Stimulated activated CD8-positive, alpha-beta memory T cell treated with anti-CD3 and anti-CD28 coated beads, Interleukin-4, amount 100 ng/mL, for 48 hours (primary cell): ENCODE measurements at places on chromosomes 3 and 15.

DNA sequence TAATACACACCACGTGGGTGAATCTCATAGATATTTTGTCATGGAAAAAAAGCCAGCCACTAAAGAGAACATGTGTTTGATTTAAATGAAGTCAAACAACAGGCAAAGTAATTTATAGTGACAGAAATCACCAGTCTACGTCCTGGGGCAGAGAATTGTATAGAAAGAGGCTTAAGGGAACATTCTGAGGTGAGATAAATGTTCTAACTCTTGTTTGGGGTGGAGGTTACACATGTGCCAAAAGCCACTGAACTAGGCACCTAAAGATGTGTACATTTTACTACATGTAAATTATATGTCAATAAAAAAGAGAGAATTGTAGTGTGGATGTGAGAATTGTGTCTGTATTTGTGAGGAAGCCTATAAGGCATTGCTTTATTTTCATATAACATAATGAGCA is 184.9 kb downstream of the NEK10 start:
- no peak for DNase-seq

DNA sequence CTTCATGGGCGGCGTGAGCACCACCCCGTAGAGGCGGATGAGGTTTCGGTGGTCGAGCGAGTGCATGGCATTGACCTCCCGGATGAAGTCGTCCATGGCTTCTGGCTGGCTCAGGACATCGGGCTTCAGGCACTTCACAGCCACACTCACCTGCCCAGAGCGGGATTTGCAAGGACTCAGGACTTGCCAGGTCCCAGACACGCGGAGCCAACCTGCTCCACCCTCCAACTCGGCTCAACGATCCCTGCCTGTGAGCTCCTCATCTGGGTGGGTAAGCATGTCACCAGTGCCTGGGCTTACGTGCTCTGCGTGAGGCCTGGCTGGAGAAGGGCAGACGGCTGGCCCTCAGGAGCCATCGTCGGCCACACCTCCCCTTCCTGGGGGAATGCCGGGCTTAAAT is 25.2 kb downstream of the TNK2 start:
- DNase-seq = no peak

- DNase-seq = no peak
Observed at GRCh38 chr15:100731267-100732152, 129.1 kb downstream of the ASB7 start.

GRCh38 chr3:171673951-171674350 is 136.3 kb downstream of the PLD1 start:
- no peak for DNase-seq

DNA sequence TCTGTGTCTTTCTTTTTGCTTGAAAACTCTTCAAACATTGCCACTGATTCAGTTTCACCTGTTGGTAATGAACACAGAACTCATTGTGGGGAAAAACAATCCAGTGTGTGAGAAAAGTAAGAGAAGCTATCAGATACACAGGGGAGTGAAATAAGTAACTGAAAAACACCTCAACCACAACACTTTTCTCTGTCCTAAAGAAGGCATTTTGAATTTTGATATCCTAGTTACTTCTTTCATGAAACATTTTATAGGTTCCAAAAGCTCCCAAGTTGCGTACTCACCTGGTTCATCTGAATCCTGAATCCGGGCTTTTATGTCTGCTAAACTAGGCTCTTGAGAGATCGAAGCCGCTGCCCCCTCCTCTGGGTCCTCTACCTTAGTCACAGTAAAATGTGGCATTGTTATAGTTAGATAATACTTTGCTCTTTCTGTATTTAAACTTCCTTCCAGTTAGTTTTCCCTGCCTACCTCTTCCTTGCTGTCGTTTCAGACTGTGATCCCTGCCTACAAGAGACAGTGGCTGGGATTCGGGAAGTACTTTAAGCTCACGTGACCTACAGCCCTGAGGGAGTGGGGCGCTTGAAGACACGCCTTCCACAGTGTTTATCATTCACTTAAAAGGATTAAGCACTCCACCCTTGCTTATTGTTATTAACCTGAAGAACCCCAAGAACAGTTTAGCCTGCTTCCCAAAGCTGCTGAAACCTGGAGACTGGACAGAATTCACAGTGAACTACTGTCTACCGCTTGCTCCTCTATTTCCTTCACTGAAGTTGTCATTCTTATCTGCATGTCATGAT is 19.1 kb downstream of the SLC12A6 start:
- DNase-seq = peak; percentile 38

- peak; percentile 54 for DNase-seq
Observed at GRCh38 chr3:143120716-143121240, 1.2 kb downstream of the CHST2 start.

- DNase-seq = peak; percentile 41
Observed at GRCh38 chr3:16048435-16049318, 125.8 kb upstream of the GALNT15 start.

- no peak for DNase-seq
Observed at GRCh38 chr3:40047406-40047805, 238.0 kb downstream of the MYRIP start.

- DNase-seq = no peak
Observed at GRCh38 chr15:86115145-86115801, 35.6 kb downstream of the AGBL1 start.

GRCh38 chr3:112651516-112651915 is 10.6 kb upstream of the CCDC80 start:
- no peak for DNase-seq

DNA sequence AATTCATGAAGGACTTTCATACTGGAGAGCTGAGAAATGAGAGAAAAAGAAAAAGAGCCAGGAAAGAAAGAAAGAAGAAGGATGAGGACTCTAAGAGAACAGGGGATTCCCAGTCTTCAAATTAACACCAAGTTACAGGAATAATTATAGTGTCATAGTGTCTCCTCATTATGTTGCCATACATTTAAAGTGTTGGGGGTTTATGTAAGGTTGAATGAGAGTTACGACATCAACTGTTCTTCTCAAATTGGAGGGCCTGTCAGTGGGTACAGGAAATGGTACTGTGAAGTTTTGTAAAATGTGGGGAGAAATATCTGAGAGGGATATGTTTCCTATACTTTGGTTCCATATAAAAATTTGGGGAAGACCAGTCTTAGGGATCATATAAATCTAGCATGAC is 12.3 kb upstream of the CD200 start:
- no peak for DNase-seq

DNA sequence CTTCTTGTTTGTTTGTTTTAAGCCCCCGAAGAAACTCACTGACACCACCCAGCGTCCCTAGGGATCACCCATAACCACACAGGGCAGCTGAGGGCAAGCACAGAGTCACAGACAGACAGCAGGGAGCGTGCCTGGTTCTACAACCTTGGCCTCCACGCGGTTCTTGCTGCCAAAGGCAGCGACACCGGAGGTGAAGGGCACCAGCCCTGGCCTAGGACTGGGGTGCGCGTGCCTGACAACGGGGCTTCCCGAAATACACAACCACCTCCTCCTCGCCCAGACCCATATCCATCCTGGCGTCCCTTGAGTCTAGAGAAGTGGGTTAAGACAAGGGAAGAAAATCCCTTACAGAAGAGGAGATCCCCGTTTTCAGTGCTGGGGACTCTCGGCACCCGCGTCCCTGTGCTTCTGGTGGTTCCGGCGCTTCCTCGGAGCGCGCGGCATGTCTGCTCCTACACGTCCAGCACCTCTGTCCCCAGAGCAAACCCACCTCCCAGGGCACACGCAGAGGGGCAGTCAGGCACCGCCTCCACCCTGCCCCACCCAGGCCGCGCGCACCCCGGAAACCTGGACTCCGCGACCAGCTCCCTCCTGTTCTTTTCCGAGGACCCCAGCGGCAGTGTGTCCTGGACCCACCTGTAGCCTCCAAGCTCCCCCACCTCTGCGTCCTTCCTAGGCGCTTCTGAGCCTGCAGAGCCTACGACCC is 911 bp downstream of the RFTN1 start:
- DNase-seq = peak; percentile 69

DNA sequence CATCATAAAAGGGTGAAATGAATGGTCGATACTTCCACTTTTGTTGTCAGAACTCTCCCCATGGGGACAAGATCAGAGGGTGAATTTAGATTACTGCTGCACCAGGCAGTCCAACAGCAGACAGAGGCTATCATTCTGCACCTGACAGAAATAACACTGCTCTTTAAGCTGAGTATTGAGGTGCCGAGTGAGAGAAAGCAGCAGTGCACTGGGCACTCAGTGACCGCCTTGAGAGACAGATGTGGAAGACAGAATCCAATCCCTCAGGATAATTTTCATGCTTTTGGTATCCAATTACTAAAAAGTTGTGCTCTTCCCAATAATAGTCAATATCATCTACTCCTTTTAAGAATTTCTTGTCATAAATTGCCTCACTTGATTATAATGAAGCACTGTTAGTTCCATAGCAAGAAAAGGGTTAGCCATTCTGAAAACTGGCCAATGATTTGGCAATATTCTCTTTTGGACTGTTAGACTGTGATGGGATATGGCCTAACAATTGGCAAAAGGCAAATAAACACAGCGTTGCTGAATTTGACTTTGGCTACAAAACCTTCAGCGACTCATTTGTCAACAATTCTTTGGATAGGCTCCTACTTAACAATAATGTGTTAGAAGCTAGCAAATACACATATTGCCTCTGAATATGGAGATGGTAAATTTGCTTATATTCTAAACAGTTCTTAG is 5.5 kb downstream of the FGF7 start:
- DNase-seq = no peak

- no peak for DNase-seq
Observed at GRCh38 chr3:112089956-112090886, 4.0 kb downstream of the C3orf52 start.

GRCh38 chr15:55499151-55499550 is 8.9 kb downstream of the DNAAF4 start:
- DNase-seq = no peak

GRCh38 chr3:109804697-109805096 is 467.4 kb upstream of the DPPA4 start:
- no peak for DNase-seq

GRCh38 chr3:160949460-160949859 is 155.7 kb downstream of the B3GALNT1 start:
- no peak for DNase-seq

GRCh38 chr3:13263770-13264467 is 156.2 kb downstream of the NUP210 start:
- no peak for DNase-seq

- no peak for DNase-seq
Observed at GRCh38 chr3:174951034-174951433, 91.9 kb downstream of the NAALADL2 start.

DNA sequence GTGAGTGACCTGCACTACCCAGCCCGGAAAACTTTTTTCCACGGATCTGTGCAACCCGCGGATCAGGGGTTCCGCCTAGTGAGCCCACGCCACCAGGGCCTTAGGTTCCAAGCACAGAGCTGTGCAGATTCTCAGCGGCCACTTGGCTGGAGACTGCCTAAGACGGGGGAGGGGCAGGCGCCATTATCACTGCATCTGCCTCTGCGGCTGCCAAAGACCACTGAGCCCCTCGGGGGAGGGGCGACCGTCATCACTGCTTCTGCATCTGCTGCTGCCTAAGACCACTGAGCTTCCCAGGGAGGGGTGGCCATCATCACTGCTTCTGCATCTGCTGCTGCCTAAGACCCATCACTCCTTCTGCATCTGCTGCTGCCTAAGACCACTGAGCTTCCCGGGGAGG is 460.2 kb downstream of the OCA2 start:
- no peak for DNase-seq

DNA sequence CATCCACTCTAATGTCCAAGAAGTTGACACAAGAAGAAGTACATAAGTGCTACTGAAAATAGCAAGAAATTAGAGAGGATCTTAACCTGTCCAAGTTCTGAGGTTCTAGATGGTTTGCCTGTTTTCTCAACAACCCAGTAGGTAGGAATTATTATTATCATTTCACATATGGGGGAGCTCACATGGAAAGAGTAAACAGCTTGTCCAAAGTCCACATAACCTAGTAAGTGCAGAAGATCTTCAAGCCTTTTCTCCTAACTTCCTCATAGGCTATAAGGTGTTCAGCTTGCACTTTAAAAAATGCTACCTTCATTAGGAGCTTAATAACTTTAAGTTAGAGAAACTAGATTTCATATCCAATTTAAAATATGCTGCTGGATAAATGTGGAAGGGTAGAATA is 3.0 kb downstream of the SLC2A2 start:
- no peak for DNase-seq

DNA sequence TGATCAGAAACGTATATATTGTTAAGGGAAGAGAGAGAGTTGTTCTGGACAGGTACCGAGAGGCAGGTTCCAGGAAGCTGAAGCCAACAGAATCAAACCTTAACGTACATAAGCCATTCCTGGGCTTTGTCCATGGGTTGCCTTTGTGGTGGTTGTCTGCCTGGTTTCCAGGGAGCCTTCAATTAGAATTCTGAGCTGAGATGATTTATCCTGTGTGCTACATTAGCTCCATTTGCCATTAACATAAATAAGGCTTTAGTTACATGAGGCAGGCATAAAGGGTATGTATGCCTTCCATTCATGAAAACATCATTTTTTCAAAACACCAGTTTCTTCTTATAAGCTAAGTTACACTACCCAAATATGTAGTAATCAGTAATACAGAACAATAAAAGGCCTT is 729.4 kb upstream of the CFAP20DC start:
- no peak for DNase-seq

DNA sequence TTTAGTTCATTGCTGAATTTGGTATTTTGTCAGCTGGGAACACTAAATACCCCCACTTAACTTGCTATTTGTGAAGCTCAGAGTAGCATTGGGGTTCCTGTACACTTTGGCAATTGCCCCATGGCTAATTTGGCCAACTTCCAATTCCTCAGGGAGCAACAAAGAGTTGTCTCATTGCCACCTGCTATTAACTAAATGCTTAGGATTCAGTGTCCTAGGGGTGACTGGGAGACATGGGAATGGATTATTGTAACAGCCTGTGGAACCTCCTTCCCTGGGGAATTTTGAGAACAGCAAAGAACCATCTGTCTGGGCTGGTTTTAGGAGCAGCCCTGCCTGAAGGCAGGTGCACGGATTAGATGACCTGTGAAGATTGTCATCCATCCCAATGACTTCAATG is 437.4 kb upstream of the TPRG1 start:
- DNase-seq = no peak

- no peak for DNase-seq
Observed at GRCh38 chr15:66802025-66803001, 100.3 kb downstream of the SMAD6 start.

DNA sequence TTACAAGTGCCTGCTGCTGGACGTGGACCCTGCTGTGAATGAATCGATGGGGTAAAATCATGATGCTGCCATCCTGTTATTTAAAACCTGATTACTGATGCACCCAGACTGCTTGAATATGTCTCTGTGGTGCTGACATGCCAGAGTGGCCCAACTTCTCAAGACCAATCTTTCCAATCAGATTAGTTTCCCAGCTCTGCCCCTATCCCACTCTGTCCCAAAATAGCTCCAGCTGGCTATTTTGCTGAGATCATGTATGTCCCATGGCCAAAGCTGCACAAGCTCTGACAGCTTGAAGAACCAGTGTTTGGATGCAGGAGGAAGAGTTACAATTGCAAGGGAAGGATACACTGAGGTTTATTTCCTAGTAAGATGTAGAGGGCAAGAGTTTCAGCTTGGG is 153.6 kb downstream of the TMEM108 start:
- no peak for DNase-seq

DNA sequence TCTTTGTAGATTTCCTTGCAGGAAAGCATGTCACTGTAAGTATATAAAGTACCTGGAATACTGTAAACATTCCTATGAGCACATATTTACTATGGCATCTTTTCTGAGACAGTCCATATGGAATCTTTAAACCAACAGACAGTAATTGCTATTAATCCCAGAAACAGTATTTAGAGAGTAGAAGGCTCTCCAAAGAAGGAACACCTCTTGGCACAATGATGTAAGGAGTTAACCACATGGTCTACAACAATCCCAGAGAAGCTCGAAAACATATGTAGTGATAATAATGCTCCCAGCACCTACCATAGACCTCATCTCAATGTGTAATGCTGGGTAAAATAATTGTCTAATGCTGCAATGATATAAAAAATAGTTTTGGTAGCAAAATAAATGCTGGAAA is 95.8 kb upstream of the IL12A start:
- no peak for DNase-seq
